MCF 10A (cell line): ENCODE measurements at places on chromosomes 1 and 21. TPM values are rescaled to one million over a fixed set of nuclear protein-coding genes. Genes with fewer than 3 reads are reported as not detected.
A peak's percentile ranks its signal among the peaks of the same experiment; 100 is the strongest.

PLPPR5 gene
- total RNA-seq = not detected in 2 replicates

DHRS3 gene
- total RNA-seq = 1.4 and 1.5 TPM in 2 replicates

PRAMEF2 gene
- not detected in 2 replicates for total RNA-seq

DNA sequence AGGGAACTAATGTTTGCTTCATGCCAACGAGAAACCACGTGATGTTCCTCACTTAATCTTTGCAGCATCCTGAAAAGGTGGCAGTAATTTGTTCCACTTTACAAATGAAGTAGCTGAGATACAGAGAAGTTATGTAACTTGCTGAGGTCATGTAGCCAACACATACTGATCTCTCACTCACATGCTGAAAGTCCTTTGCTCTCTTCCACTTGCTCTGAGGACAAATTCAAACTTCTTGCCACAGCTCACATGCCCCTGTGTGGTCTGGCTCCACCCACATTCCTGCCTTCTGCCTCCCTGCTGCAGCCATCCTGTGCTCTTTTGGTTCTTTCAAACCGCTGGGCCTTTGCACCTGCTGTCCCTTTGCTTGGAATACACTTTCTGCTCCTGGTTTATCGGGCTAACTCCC, 55.4 kb downstream of the TMCO4 start:
- DNase-seq = no peak

DNA sequence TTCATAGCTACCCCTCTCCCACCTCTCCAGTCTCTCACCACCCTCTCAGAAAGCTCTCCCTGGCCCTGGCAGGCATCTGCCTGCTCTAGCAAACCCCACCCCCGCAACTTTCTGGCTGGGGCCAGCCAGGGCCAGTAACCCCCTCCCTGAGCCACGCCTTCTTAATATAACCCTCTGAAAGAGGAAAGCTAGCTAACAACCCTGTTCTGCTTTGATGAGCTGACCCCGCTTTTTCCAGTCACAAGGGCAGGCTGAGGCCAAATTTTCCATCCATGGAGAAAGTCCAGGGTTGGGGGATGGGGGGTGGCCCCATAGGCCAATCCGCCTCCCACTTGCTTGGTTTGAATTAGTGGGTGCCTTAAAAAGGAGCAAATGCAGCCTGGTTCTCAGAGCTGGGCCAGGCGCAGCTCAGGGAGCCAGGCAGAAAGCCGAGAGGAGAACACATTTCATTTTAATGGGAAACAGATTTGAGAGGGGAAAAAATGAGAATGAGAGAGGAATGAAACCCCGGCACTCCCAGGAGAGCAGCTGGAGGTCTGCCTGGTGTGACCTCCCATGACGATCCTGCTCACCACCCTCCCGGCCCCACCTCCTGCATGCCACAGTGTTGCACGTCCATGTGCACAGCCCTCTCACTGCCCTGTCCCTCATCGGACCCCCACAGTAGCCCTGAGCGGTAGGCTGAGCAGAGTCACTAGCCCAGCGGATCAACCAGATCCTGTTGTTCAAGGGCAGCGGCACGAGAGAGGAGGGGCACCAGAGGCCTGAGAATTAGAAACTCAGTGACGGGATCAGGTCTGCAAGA, 62.3 kb downstream of the OPTC start:
- no peak for DNase-seq

- peak; percentile 75 for DNase-seq
Measured at GRCh38 chr1:160205242-160206035, at the start of gene PEA15. TSS of gene PEA15 (plus strand) at chr1:160205384. CDS start at chr1:160211545, 6,161 bp downstream.

GRCh38 chr1:245997471-245998258, 509.4 kb downstream of the SMYD3 start:
- peak; percentile 90 for DNase-seq

DNA sequence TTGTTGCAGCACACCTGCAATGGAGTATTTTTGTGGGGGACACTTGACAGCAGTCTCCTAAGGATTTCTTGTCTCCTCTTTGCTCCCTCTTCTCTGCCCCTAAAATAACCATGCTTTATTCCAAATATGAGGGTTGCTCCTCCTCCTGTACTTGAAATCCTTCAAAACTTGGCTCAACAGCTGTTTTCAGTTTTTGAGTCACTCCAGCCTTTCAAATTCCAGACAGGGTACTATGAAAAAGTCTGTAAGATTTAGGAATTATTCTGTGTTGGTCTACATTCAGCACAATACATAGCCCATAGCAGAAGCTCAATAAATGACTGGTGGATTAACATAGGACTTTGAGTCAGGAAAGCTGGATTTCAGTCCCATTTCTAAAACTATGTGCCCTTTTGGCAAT, 5.5 kb downstream of the AP4B1 start:
- no peak for DNase-seq

GRCh38 chr1:228515200-228515834, 28.1 kb downstream of the RNF187 start:
- peak; percentile 65 for DNase-seq

GRCh38 chr1:46285730-46286477, 17.5 kb downstream of the LRRC41 start:
- no peak for DNase-seq

DNA sequence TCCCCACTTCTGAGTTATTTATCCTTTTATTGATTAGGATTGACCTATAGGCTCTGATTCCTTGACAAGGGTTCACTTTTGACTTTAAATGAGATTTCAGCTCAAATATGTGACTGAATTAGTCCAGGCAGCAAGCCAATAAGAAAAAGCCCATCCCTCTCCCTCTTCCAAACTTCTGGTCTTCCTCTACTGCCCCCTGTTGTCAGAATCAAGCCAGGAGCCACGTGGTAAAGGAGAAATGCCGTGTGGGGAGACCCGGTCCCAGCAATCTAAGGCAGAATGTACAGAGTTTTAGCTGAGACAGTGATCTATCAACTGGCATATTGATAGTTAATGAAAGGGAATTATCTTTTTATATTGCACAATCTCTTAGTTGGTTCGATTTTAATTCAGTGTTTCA, 5.2 kb downstream of the ADAMTS5 start:
- DNase-seq = peak; percentile 13
